Fibroblast of skin of back (primary cell): ENCODE measurements at places on chromosomes 12 and 14.
A peak's percentile ranks its signal among the peaks of the same experiment; 100 is the strongest.

GRCh38 chr14:22764382-22764781 lies 2.1 kb upstream of the OXA1L start:
- no peak for DNase-seq

GRCh38 chr14:49945448-49946319 lies 52.8 kb downstream of the ARF6 start:
- DNase-seq = no peak

- no peak for DNase-seq
Observed at GRCh38 chr12:18556161-18556560, 181.7 kb downstream of the PLCZ1 start.

GRCh38 chr14:102019006-102019540 lies 54.7 kb downstream of the DYNC1H1 start:
- no peak for DNase-seq

DNA sequence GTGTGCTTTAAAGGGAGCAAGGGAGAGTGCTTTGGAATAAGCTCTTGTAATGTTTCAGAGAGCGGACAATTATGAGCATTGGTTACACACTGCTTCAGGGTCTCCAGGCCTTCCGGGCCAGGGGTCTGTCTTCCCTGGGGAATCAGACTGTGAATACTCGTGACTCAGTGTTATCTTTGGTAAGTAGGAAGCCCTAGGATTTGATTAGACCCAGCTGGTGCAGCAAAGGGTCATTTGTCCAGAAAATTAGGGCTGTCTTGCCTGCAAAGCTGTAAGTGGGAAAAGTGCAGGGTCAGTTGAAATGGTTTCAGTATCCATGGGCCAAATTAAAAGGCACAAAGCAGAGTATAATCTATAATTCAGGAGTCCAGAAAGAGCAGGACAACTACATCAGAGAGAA lies 475.6 kb downstream of the MED13L start:
- DNase-seq = no peak

DNA sequence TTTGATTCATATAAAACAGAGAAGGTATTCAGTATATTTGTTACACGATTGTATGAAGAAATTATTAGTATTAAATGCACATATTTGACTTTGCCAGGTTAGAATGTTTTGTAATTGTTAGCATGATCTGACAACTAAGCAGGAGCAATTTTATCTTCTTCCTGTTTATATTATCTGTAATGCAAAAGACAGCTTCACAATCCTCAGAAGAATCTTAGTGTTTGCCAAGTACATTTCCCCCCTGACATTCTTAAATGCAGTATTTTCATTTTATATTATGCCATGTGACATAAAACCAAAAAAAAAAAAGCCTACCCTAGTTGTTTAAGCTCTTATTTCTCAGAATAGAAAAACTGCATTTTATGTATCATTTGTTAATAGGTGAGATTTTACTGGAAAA lies 469.4 kb downstream of the FOXG1 start:
- DNase-seq = peak; percentile 33

DNA sequence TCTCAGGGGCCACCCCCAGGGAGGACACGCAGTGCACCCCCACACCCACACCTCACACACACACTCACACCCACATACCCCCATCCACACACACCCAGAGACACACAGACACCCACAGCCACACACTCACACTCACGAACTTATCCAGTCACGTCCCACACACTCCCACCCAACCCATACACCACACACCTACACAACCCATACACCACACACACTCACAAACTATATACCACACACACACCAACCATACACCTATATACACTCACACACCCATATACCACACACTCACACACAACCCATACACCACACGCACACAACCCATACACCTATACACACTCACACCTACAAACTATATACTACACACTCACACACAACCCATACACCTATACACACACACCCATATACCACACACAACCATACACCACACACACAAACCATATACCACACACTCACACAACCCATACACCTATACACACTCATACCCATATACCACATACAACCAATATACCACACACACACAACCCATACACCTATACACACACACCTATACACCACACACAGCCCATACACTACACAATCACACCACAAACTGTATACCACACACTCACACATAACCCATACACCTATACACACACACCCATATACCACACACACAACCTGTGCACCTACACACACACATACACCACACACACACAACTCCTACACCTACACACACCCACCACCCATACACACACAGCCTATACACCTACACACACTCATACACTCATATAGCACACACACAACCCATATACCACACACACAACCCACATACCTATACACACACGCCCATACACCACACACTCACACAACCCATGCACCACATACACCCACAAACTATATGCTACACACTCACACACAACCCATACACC lies 42.7 kb downstream of the TMEM121 start:
- no peak for DNase-seq

- no peak for DNase-seq
Observed at GRCh38 chr14:38187528-38187927, 20.2 kb upstream of the SSTR1 start.

DNA sequence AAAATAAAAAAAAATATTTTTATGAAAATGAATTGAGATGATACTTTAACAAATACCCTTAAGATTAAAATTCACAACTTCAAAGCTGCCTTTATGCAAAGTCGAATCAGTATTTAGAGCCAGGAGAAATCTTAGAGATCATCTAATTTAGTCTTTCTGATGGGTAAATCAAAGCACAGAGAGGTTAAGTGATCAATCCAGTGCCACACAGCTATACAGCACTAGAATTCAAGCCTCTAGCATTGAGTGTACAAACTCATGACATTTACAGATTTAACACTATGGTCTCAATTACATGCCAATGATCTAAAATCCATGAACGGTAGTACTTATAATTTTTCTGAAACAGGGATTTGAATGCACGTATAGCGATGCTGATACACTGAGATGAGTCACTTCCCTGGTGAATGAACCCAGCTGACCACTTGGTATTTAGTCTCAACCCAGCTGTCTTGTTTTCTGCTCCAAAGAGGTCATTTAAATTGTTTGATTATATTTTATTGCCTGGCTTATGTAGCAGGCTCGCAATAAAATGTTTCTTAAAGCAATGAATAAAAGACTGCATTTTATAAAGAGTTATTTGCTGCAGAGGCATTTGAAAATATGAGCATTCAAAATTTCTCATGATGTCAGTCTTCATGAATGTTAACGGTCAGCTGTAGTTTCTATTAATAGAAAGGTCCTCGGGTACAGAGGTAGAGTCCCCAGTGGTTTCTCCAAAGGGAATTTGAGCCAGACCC lies 152.4 kb upstream of the PRICKLE1 start:
- DNase-seq = peak; percentile 54

DNA sequence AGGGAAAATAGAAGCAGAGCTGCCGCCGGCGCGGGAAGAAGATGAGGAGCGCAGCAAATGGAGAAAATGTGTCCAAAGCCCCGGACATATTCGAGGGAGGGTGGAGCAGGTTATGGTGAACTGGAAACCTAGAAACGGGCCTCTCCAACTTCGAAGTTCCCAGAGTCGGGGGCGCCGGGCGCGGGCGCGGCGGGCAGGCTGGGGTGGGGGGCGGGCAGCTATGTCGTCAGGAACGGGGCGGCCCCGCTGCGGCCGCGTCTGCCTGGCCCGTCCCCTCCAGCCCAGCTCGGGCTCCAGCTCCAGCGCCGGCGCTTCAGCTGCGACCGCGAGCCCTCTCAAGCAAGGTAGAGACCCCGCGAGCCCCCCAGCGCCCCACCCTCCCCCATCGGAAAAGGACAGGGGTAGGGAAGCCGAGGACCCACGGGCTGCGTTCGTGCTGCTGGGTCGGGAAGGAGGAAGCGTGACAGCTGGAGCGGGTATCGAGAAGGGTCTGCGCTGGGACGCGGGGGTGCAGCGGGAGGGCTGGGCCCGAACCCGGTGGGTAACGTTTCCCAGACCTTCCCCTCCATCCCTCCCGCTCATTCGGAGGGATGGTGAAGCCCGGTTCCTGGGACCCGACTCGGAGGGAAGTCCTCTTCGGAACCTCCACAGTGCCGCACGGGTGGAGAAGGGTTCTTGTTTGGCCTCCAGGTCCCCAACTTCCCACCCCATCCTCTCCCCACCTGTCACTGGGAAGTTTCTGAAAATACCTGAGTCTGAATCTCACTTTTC lies 1.0 kb downstream of the DGKA start:
- DNase-seq = peak; percentile 50
